ENCODE measurements at places on chromosomes 16 and 17.

- no peak for DNase-seq
Measured at GRCh38 chr16:11218604-11218962, 37.4 kb downstream of the SOCS1 start.

DNA sequence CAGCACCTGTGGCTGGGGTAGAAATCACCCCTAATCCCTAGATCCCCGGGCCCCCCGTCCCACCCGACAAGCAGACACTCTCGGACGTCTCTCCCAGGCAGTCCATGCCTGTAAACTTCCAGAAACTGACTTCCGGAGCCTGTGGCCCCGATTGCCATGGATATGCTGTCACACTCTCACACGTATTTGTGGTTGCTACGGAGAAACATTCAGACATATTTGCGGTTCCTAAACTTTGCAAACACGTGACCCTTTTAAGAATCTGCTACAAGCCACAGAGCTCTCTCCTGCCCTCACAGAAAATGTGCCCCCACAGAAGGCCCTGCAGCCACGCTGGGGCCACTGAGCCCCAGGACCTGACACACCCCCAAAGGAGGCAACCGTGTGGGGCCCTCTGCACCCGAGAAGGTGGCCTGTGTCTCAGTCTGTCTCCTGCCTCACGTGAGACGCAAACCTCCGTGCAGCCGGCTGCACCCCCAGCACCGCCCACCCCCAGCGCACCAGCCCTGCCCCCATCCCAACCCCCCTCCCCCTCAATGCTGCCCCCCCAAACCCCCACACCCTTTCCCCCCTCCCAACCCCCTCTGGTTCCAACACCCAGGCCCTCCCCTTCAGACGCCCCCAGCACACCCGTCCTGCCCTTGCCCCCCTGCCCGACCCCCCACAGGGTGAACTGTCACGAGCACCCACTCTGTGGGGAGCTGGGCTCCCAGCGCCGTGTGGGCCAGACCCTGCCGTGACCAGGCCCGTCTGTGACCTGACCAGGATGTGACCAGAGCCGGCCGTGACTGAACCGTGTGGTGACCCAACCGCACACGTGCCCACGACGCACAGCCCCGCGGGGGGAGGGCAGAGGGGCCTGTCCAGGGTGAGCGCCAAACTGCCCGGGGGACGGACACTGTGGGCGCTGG is 66.3 kb upstream of the METRNL start:
- DNase-seq = no peak

- no peak for DNase-seq
Measured at GRCh38 chr16:19883296-19883965, 1.2 kb downstream of the GPRC5B start.

GRCh38 chr17:81842725-81843504 is 8.1 kb upstream of the PPP1R27 start:
- no peak for DNase-seq

DNA sequence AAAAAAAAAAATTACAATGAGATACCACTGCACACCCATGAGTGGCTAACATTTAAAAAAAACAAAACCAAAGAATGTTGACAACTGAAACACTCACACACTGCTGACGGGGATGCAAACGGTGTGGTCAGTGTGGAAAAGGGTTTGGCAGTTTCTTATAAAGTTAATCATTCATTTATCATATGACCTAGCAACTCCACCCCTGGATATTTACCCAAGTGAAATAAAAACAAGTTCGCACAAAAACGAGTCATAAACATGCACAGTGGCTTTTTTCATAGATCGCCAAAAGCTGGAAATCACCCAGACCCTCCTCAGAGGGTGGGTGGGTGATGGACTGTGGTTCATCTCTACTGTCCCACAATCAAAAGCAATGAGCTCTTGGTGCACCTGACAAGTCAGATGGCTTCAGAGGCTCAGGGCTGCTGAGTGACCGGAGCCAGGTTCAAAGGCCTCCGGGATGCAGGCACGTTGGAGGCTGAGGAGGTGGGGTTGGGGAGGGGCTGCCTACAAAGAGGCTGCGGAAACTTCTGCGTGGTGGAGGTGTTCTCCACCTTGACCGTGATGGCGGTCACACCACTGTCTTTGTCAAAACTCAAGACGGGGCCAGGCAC is 14.2 kb downstream of the RAB40B start:
- no peak for DNase-seq

- no peak for DNase-seq
Measured at GRCh38 chr17:57899822-57900221, 50.0 kb upstream of the MRPS23 start.

GRCh38 chr17:63622574-63623390 is 565 bp downstream of the MAP3K3 start:
- no peak for DNase-seq

- no peak for DNase-seq
Measured at GRCh38 chr16:1920727-1921171, 2.5 kb upstream of the HS3ST6 start.

All from cortex of kidney (tissue), 1 donor.